Activated T-helper 1 cell treated with anti-CD3 and anti-CD28 coated beads, Interleukin-2, amount 50 U/mL, for 16 hours (primary cell): ENCODE measurements at places on chromosomes 13 and 19.

- DNase-seq: no peak
Measured at GRCh38 chr19:46033401-46033800, 7.4 kb downstream of the IGFL4 start.

GRCh38 chr13:74562381-74562780, 428.2 kb upstream of the KLF12 start:
- no peak for DNase-seq

DNA sequence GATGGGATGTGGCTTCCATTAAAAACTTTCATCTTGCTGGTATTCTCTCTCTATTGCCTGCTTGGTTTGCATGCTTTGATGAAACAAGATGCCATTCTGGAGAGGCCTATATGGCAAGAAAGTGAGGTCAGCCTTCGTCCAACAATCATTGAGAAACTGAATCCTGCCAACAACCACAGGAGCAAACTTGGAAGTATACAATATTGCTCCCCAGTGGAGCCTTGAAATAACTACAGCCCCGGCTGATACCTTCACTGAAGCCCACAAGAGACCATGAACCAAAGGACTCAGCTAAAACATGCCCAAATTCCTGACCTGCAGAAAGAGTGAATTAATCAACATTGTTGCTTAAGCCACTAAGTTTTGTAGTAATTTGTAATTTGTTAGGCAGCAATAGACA, 82.5 kb upstream of the FGF14 start:
- no peak for DNase-seq

- DNase-seq: no peak
Measured at GRCh38 chr13:113539822-113540221, 44.7 kb upstream of the TFDP1 start.

GRCh38 chr19:34375598-34375997, 10.6 kb downstream of the GPI start:
- no peak for DNase-seq
